Fibroblast of skin of abdomen (primary cell): ENCODE measurements at places on chromosomes 1 and 21.
A peak's percentile ranks its signal among the peaks of the same experiment; 100 is the strongest.

GRCh38 chr1:215635827-215636226, 68.7 kb downstream of the KCTD3 start:
- DNase-seq = no peak

- DNase-seq = no peak
Observed at GRCh38 chr1:1295154-1295923, 12.4 kb downstream of the ACAP3 start.

GRCh38 chr1:162217706-162218105, 148.2 kb downstream of the NOS1AP start:
- no peak for DNase-seq

GRCh38 chr21:42446531-42446930, 42.8 kb downstream of the UBASH3A start:
- no peak for DNase-seq

DNA sequence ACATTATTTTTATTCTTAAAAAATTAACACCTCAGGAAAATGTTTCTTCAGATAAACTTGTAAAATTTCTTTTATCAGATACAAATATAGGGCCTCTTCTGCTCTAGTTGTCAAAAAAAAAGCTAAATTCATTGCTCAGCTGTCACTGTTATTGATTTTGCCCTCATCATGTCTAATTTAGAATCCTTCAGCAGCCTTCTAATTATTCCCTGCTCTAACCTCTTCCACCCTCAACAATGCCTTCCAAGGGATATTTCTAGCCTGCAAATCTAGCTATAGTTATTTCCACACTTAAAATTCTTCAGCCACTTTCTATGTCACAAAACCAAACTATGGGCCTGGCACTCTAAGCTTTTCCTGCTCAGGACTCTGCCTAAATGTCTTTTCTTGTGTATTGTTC, 25.2 kb downstream of the PDE4B start:
- DNase-seq = no peak

- no peak for DNase-seq
Observed at GRCh38 chr1:67401443-67401842, 28.8 kb downstream of the SERBP1 start.

GRCh38 chr21:38343691-38344090, 86.9 kb downstream of the KCNJ15 start:
- DNase-seq = no peak

DNA sequence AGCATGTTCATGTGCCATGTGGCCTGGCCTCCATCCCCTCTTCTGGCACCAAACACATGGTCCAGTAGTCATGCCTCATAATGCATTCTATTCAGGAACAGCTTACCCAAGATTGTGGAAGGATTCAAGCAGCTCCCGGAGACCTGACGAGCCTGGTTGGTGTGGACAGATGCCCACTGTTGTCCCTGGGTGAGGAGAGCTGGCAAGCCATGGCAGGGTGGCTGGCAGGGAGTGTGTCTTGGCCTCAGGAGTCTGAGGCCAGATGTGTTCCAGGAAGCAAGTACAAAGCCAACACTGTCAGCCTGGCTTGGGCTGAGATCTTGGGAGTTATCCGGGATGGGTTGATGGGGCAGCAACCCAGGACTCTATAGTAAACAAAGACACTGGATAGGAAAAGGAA, 7.3 kb upstream of the FABP3 start:
- DNase-seq = no peak

DNA sequence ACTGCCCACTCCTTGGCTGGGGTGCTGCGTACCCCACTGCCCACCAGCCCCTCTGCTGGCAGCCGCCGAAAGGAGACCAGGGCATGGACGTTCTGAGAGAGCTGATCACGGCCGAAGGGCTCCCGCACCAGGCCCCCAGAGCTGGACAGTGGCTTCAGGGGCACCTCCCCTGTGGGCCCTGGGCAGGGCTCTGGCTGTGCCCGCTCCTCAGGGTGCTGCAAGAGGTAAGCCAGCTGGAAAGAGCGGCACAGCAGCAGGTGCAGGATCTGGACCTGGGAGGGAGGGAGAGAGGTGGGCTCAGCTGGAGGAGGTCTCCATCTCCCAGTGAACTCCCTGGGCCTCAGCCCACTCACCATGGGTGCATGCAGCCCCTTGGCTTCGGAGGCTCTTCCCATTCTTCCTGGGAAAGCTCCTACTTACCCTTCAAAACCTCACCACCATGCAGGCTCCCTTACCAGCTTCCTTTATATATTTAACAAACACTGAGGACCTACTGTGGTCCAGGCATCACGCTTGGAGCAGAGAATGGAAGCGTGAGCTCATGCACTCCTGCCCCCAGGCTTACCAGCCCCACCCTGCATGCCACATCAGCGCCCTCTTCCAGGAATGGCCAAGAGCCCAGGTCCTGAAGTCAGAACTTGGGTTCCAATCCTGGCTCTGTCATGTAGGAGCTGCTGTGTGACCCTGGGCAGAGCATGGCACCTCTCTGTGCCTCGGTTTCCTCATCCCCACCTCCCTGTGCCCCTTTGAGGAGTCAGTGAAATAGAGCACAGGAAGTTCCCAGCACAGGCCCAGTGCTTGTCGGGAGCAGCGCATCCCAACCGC, 6.8 kb upstream of the KIF17 start:
- DNase-seq = no peak

GRCh38 chr1:214688891-214689290, 85.9 kb downstream of the CENPF start:
- DNase-seq = no peak

- no peak for DNase-seq
Observed at GRCh38 chr1:46478721-46479485, 10.7 kb upstream of the DMBX1 start.

- peak; percentile 61 for DNase-seq
Observed at GRCh38 chr21:34367320-34367935, 3.6 kb downstream of the KCNE2 start.

DNA sequence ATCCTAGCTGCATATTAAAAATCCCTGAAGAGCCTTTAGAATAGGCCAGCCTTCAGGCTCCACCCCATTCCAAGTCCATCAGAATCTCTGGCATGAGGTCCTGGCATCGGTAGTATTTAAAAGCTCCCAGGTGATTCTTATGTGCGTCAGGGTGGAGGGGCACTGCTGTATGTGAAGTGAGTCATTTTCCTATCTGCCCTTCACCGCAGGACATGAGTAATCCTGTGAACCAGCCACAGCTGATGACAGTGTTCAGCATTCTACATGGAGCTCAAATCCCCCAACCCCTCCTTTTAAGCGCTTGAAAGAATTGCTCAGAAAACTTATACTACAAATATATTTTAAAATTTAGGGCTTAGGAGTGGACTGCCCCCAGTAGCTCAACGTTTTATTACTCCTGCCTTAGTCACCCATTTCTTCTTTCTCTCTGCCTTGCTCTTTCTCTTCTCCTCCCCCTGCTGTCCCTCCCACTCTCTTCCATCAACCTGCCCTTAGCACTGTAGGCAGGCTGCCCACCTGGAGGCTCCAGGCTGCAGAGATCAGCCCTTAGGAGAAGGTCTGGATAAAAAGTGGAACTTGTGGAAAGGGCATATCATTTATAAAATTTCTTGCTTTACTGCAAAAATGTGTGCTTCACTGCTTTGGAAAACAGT, 73.8 kb upstream of the ZNF281 start:
- DNase-seq = peak; percentile 99

DNA sequence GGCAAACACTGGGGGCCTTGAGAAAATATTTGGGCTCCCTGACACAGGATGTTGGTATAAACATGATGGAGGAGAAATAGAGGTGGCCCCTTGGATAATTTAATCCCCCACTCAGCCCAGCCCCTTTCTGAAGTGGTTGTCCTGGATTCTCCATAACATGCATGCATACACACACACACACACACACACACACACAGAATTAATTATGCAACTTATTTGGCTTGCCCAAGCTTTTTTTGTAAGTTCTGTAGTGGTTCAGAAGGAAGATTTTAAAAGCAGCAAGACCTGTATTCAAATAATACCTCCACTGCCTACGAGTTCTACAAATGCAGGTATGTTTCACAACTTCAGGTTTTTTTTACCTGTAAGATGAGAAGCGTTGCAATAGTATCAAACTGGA, 15.0 kb downstream of the ATF3 start:
- DNase-seq = no peak

DNA sequence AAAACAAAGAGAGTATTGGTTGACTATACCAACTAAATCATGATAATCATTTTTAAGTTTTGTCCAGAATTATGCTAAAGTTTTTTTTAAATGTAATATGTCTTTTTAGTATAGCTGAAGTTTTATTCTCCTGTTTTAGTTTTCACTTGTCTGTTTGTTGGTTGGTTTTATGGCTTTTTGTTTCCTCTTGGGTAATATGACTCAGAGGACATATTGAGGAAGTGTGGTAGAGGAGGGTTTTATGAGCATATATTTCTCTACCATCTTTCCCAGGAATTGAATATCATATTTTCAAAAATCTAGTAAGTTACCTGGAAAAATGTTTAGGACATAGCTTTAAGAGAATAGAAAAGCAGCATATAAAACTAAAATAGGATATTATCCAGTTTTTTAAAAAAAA, 68.6 kb upstream of the MCOLN3 start:
- DNase-seq = no peak

GRCh38 chr1:153441238-153441755, 19.2 kb downstream of the S100A7 start:
- no peak for DNase-seq

DNA sequence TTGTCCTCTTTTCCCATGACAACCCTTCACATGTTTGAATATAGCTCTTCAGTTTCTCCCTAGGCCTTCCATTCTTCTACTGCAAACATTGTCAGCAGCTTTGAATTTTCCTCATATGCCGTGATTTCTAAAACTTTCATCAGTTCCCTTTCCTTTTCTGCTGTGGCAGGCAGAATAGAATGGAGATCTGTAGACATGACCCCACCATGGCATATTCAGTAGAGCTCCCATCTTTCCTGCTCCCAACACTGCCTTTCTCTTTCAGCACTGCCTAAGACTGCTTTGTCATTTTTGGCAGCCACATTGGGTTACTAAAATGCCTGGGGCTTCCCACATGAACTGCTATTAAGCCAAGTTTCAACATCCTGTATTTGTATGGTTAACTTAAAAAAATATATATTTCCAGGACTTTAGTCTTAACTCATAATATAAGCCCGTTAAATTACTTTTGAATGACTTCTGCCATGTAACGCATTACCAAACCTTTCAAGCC, 60.9 kb downstream of the TBX19 start:
- DNase-seq = peak; percentile 32

- no peak for DNase-seq
Observed at GRCh38 chr1:15248216-15248615, 1.2 kb downstream of the FHAD1 start.

DNA sequence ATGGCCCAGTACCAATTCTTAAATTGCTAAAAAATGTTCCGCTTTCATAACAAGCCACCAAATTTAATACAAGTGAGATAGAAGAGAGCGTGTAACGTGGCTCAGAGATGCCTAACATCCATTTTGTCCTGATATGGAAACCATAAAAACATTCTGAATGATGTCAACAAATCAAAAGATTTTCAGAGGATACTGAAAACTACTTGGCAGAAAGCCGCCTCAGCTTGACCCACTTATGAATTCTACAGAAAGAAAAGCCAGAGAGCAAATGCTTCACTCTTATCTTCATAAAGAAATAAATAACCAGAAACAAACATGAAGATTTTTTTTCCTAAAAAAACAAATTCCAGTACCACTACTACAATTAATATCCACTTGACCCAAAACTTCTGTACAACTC, 41.2 kb downstream of the OMA1 start:
- no peak for DNase-seq

- peak; percentile 75 for DNase-seq
Observed at GRCh38 chr1:39091845-39092645, 65.9 kb downstream of the NDUFS5 start.

GRCh38 chr1:115791816-115792215, 23.3 kb upstream of the CASQ2 start:
- DNase-seq = no peak

DNA sequence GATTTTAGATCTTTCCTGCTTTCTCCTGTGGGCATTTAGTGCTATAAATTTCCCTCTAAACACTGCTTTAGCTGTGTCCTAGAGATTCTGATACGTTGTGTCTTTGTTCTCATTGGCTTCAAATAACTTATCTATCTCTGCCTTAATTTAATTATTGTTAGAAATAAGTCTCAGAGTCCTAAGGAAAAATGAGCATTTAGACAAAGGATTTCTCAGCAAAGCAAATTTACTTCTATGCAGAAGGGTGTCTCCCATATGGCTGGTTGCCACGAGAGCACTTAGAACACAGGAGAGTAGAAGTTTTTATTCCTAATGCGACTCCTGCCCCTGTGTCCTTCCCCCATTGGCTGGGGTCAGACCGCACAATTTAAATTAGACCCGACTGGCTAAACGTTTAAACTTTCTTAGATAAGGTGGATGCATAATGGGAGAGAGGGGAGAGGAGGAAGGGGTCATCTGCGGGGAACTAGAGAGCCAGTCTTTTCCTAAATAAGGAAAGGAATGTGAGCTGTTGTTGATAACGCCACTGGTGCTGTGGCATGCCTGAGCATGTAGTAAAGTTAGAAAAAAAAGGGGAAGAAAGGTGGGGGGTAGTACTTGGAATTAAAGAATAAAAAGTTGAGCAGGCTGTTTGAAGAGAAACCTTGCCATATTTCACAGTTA, 170.2 kb downstream of the DYRK1A start:
- DNase-seq = peak; percentile 17

DNA sequence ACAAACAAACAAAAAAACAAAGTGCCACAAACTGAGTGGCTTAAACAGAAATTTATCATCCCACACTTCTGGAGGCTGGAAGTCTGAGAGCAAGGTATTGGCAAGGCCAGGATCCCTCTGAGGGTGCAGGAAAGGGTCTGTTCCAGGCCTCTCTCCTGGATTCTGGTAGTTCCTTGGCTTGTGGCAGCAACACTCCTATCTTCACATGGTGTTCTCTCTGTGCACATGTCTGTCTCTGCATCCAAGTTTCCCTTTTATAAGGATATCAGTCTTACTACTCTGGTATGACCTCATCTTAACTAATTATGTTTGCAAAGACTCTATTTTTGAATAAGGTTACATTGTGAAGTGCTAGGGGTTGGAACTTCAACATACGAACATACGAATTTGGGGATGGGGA, 5.3 kb upstream of the VASH2 start:
- no peak for DNase-seq
